Mammary microvascular endothelial cell (primary cell): ENCODE measurements at places on chromosomes 5 and 9. TPM values are rescaled to one million over a fixed set of nuclear protein-coding genes. Genes with fewer than 3 reads are reported as not detected.

DRD1 gene
- total RNA-seq = not detected in 2 replicates

PIP5KL1 gene
- 0.34 and 1.3 TPM in 2 replicates for total RNA-seq

RALGPS1 gene
- total RNA-seq = 1.6 and 2.3 TPM in 2 replicates

SLIT3 gene
- total RNA-seq = under 0.01 and 0.10 TPM in 2 replicates

ROPN1L gene
- 1.4 and 2.5 TPM in 2 replicates for total RNA-seq

ARL10 gene
- total RNA-seq = 3.6 and 6.7 TPM in 2 replicates

IL3 gene
- not detected in 2 replicates for total RNA-seq

SURF6 gene
- total RNA-seq = 13.1 and 13.5 TPM in 2 replicates

ENTPD8 gene
- total RNA-seq = 0.05 and 1.5 TPM in 2 replicates

IL5 gene
- not detected in 2 replicates for total RNA-seq

MLANA gene
- total RNA-seq = not detected in 2 replicates

NUTM2G gene
- not detected in 2 replicates for total RNA-seq

ICE1 gene
- total RNA-seq = 19.1 and 19.6 TPM in 2 replicates

PFN3 gene
- not detected in 2 replicates for total RNA-seq

ARHGEF39 gene
- total RNA-seq = 3.1 and 3.5 TPM in 2 replicates

SLC28A3 gene
- total RNA-seq = 0.05 TPM in 1 of 2 replicates, not detected in the other

PCDHA13 gene
- total RNA-seq = not detected in 2 replicates

SH3TC2 gene
- 3.8 and 4.6 TPM in 2 replicates for total RNA-seq

GRAMD2B gene
- total RNA-seq = 3.9 and 5.9 TPM in 2 replicates

TMEM232 gene
- 2.7 TPM in 1 of 2 replicates, not detected in the other for total RNA-seq

TEK gene
- 77.0 and 79.5 TPM in 2 replicates for total RNA-seq

MUSK gene
- total RNA-seq = not detected in 2 replicates

CMBL gene
- 5.9 and 6.0 TPM in 2 replicates for total RNA-seq

KIF24 gene
- 2.8 and 3.1 TPM in 2 replicates for total RNA-seq

SPINK4 gene
- not detected in 2 replicates for total RNA-seq

EFNA5 gene
- 2.9 and 3.1 TPM in 2 replicates for total RNA-seq

SQSTM1 gene
- total RNA-seq = 814 and 928 TPM in 2 replicates

NSA2 gene
- total RNA-seq = 94.1 and 101 TPM in 2 replicates

PCSK1 gene
- total RNA-seq = 2.8 and 2.9 TPM in 2 replicates

SAXO1 gene
- not detected in 2 replicates for total RNA-seq

TLX3 gene
- not detected in 2 replicates for total RNA-seq

GLRA1 gene
- not detected in 2 replicates for total RNA-seq

GCNT4 gene
- 0.33 and 0.44 TPM in 2 replicates for total RNA-seq

SELENOP gene
- total RNA-seq = 17.3 and 28.6 TPM in 2 replicates
